ENCODE measurements at places on chromosomes 7 and 10. TPM values are rescaled to one million over a fixed set of nuclear protein-coding genes. Genes with fewer than 3 reads are reported as not detected.

CRYGN gene
- polyA plus RNA-seq: 0.45 TPM

SLC26A3 gene
- polyA plus RNA-seq: not detected

ITGB8 gene
- polyA plus RNA-seq: 5.8 TPM

UTF1 gene
- polyA plus RNA-seq: not detected

TMUB1 gene
- polyA plus RNA-seq: 41.3 TPM

NUTM2E gene
- 0.51 TPM for polyA plus RNA-seq

KIAA1549 gene
- polyA plus RNA-seq: 14.7 TPM

ERVW-1 gene
- 2.4 TPM for polyA plus RNA-seq

TMEM184A gene
- polyA plus RNA-seq: 1.0 TPM

HHEX gene
- polyA plus RNA-seq: 40.1 TPM

NPC1L1 gene
- polyA plus RNA-seq: 0.36 TPM

GRCh38 chr10:19922236-19922963 lies 106.2 kb downstream of the PLXDC2 start:
- DNase-seq: peak; percentile 59

DNA sequence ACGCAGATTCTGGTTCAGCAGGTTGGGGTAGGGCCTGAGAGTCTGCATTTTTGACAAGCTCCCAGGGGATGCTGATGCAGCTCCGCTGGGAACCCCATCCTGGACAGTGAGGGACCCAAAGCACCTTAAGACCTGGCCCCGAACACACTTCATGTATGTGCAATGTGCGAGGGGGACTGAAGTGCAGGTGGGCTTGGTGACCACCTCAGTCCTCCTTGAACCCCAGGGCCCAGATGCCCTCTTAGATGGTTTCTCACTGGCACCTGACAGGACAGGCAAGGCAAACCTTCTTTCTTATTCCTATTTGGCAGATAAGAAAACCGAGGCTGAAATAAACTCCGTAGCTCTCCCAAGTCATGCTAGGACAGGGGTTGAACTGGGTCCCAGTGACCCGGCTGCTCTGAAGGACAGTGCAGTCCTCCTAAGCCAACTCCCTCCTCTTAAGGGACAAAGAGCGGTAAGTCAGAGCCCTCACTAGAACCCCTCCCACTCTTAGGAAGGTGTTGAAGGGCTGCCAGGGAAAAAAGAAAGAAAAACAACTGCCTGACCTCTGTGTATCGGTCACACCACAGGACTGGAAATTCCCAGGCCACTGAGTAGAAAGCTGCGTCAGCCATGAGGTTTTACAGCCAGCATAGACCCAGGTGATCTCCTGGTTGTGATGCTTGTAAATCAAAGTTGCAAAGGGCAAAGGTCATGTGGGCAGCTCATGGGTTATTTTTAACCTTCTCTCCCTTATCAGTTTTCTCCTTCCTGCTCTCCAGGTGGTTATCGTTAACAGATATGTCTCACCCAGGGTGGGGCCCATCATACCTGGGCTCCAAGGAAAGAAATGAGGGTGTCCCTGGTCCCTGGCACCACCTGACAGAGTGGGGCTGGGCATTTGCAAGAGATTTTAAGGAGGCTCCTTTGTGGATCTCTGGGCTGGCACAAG lies 90.9 kb upstream of the SMNDC1 start:
- DNase-seq: no peak

DNA sequence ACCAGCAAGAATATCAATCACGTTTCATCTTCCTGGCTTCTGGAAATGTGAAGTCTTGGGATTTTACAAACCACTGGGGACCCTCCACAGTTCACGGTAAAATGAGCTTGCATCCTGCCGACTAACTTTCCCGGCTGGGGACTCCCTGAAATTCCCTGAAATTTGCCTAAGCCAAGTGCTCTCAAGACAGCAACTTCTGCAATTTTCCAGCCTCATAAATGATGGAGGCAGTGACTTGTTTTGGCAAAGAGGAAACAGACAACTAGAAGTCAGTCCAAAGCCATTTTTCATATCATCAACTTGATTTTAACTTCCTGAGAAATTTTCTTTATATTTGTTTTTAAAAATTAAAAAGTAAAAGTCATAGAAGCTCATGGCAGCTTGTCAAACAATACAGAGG lies 212.3 kb downstream of the FANK1 start:
- DNase-seq: no peak

DNA sequence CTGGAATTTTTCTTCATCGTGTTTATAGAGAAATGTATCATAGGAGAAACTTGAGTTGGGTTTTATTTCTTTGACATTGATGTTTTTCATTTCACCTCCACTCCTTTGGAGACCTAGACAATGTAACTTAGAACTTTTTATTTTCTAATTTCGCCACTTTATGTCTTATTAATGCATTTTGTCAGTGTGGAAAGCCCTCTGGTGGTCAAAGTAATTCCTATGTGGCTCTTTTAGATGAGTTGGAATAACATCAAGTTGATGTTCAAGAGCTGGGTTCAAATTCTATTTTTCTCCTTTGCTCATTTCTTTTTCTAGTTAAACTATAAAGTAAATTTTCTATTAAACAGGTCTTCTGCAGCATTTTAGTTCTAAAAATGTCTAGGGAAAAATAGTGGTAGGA lies 478.6 kb downstream of the LRMDA start:
- no peak for DNase-seq

DNA sequence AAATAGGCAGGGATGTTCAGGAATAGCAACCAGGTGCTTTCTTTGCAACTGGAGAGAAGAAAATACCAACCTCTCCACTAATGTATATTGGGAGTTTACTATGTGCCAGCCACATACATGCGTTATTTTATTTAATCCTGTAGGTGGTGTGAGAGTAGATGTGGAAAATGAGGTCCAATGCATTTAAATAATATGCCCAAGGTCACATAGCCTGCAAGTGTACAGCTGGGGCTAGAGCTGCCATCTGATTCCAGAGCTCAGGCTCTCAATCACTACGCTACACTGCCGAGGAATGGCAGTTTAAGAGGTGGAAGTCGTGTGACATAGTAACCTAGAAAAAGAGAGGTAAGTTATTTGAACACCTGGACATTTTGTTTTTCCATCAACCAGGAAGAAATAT lies 277.0 kb downstream of the EXOC4 start:
- no peak for DNase-seq

- no peak for DNase-seq
Measured at GRCh38 chr7:29955799-29956486, 33.7 kb downstream of the SCRN1 start.

- DNase-seq: no peak
Measured at GRCh38 chr10:1184541-1185430, 128.6 kb downstream of the WDR37 start.

DNA sequence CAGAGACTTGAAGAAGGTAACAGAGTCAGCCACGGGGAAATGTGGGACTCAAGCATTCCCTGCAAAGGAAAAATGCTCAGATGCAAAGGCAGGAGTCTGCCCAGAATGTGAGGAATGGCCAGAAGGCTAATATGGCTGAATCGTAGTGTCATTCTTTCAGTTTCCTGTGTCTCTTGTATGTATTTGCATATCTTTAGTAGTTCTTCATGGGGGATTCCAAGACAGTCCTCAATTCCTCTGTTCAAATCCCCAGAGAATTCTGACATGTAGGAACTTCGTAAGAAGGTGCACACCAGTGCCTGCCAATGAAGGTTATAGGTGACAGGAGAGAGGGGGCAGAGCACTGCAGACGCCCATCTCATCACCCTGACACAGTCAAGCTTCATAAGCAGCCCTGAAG lies 154.4 kb downstream of the CACNB2 start:
- DNase-seq: no peak

GRCh38 chr7:136062625-136063325 lies 85.6 kb upstream of the MTPN start:
- no peak for DNase-seq

GRCh38 chr7:47588704-47589225 lies 6.9 kb upstream of the TNS3 start:
- no peak for DNase-seq

DNA sequence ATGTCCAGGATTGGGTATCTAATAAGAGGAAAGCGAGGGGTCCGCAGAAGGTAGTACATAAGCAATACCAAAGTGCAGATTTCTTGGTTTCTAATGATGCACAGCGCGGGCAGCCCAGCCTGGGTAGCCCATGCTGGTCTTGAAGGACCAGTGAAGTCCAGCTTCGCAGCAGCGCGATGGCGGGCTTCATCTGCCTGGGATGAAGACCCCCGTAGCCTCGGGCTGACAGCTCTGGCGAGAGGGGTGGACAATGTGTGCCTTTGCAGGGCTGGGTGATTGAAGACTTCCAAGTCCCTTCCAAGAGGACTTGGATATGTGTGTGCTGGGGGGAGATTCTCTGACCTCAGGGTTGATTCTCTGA lies 2.2 kb downstream of the SORCS3 start:
- no peak for DNase-seq

DNA sequence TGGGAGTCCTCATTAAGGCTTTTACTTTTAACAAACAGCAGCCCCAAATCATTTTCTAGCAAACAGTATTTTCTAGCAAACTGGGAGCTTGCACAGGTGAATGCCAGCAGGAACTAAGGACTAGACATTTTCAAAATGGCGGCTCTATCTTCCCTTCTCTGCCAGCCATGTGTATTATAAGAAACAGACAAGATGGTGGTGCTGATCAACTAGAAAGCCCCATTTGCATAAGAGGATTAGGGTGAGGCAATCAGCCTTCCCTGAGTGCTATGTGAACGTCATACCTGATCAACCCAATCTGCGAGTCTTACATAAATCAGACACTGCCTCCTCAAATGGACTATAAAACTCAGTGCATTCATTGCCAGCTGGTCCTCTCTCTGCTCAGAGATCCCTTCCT lies 479.6 kb downstream of the IPMK start:
- no peak for DNase-seq

DNA sequence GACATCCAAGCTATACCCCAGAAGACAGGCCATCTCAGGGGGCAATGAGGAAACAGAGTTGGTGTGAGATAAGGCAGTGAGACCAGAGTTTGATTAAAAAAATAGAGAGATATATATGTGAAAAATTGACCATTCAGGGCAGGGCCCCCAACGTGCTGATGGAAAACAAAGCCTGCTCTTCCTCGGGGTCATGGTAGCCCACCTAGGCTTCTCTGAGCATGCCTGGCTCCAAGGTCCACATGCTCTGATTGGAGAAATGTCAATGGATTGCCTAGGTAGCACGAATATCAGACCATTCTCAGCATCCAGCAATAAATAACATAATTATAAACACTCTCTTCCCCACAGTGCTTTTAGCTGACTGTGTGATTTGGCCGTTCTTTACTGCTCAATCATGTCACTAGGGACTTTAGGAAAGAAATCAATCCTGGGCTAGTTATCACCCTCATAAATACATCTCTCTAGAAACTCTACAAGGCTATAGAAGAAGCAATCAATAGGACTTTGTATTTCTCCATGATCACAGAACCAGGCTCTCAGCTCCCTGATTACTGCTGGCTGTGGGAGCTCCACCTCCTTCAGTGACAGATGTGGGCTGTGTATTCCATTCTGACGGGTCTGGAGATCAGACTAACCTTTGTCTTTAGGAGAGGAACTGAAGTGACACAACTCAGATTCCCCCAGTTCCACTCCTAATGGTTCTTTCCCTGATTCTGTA lies 766.4 kb downstream of the GRID1 start:
- DNase-seq: no peak

DNA sequence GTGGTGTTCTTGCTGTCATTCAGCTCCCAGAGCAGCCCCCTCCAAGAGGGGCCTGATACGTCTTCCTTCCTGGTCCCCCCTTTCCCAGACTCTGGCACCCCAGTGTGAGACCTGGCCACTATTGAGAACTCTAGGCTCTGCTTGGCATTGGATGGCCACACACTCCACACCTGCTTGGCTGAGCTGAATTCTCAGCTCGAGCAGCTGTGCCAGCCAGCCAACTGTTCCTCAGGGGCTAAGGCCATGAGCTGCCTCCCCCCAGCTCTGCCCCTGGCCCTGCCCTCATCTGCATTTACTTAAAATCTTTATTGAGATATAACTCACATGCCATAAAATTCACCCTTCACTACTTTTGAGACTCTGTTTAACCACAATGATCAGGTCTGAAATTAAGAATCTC lies 6.7 kb downstream of the TLL2 start:
- no peak for DNase-seq

- no peak for DNase-seq
Measured at GRCh38 chr10:71770255-71770654, 3.1 kb downstream of the VSIR start.

DNA sequence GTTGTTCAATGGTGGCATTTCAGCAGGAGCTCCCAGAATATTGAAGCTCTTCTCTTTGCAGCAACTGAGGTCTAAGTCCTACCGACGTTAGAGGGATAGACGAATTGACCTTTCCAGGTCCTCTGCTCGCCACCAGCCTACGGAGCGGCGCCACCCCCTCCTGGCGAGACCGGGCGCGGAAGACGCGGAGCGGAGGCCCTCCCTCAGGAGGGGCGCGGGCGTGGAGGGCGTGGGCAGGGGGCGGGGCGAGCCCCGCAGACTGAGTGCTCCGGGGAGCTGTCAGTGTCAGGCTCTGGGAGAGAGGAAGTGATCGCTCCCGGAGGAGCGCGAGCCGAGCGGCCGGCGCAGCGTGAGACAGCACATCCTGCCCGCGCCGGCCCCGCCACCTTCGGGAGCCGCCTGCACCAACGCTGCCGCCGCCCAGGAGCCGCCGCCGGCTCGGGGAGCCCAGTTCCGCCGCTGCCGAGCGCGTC lies at the start of gene DYNC1I1:
Gene DYNC1I1 (plus strand): TSS at position 257 of the 473 bp plus-strand sequence. CDS start 32,176 bp downstream, outside the sequence.
- peak; percentile 76 for DNase-seq

DNA sequence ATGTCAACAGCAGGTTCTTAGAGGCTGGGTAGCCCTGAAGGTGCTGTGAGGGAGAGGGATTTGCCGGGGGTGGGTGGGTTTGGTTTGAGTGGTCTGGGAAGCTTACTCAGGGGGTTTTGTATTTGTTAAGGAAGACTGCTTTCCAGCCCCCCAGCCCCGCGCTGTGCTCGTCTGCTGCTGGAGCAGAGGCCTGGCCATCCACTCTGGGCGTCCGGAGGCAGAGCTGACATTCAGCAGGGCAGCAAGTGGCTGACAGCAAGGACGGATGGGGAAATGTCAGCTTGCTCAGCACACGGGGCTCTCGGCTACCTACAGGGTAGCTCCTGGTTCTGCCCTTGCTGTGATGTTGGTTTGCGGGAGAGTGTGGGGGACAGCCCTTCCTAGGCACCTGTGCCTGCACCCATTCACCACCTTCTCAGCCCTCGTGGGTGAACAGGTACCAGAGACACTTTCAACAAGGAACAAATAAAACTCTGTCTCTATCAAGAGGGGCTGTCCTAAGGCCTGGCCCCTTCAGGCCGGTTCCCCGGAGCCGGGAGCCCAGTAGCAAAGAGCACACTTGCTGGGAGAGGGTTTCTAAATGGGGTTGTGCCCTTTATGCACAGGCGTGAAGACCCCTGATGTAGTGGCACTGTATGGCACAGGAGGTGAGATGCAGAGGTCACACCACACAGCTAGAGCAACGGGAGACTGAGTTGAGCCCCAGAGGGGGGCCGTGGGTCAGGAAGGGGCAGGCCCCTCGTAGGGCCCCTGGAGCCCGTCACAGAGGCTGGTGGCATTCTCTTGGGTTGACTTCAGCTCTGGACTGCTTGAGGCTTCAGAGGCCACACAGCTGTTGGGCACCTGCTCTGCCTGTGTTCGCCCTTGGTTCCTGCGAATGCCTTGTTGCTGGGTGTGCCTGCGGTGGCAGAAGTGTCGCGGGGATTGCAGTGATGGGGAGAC lies 72.2 kb upstream of the SHH start:
- DNase-seq: no peak
